ENCODE measurements at places on chromosomes 2 and 18.

DNA sequence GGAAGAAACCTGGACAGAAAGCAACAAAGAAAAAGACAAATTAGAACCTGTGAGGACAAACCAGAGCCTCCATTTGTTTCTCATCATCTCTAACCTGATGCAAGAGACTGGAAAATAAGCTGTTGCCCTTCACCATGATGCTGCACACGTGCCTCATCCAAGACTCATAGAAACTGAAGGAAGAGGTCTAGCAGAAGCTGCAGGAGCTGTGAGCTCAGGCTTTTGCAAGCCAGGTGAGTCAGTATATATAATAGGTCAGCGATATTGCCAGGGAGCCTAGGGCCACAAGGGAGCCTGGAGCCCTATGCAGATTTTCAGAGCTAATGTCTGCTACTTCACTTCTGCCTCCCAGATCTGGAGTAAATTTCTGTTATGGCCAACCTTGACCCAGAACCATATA is 163.1 kb downstream of the LNPK start:
- DNase-seq, result no peak

- no peak for DNase-seq
These were observed 15.9 kb downstream of the LTBP1 start for GRCh38 chr2:32962690-32963089.

DNA sequence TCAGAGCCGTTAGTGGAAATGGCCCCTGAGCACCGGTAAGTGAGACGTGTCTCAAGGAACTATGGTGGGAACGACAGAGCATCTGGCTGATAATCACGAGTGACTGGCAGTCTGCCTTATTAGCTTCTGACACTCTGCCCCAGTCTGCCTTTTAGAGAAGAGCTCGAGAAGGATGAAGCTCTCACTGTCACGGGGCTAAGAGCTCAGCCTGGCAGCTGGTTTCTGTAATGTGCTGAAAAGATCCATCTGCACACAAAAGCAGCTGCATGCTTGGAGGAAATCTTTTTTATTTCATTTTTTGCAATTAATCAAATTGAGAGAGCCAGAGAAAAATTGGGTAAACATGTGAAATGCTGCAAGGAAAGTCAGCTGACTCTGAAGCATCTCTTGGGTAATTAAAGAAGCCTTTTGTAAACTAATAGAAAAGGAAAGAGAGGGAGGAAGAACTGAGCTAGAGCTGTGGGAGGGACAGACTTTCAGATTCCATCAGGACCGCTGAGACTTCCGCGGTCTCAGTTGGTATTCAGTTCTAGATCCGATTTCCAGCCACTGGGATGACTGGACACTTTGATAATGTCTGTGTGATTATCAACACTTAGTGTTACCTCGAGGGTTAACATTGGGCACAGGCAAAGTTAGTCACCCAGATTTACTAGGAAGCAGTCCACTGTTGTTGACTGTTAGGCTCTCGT is 24.4 kb downstream of the MBP start:
- peak; percentile 72 for DNase-seq

- no peak for DNase-seq
These were observed 94.6 kb downstream of the TGIF1 start for GRCh38 chr18:3544537-3544936.

- DNase-seq, result peak; percentile 36
These were observed 312.9 kb downstream of the PRKCE start for GRCh38 chr2:45964223-45964841.

GRCh38 chr2:239152916-239153305 is 247.9 kb downstream of the HDAC4 start:
- DNase-seq, result no peak

GRCh38 chr2:64914735-64915509 is 74.3 kb upstream of the SLC1A4 start:
- no peak for DNase-seq

DNA sequence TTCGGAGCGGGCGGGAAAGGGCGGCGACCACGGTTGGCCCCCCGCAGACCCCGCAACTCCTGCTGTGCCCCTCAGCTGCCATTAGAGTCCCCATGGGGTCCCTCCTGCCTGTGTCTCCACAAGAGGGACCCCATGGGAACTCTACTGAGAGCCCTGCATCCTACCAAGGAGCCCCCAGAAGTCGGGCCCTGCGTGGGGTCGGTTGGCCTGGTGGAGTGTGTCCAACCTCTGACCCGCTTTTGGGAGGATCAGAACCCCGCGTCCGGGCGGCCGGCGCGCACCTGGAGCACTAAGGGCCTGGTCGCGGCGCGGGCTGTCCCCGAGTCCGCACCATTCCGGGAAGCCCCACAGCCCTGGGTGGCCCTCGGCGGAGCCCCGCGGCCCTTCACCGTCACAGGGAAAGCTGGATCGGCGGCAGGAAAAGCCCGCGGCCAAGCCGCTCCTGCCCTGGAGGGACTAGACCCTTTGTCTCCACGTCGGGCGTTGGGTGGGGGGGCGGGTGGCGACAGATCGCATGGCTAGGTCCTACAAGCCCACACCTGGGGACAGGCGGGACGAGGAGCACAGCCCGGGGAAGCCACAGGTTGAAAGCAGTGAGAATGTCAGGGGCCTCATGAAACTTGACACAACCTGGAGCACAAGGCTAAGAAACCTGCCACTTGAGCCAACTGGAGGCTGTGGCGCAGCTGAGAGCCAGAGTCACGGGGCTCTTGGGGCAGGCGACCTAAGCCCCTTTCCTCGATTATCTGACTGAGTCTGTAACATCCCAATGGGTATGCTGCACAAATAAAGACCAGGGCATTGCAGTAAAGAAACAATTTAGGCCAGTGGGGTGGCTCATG is 11.2 kb upstream of the CXXC1 start:
- DNase-seq, result no peak

DNA sequence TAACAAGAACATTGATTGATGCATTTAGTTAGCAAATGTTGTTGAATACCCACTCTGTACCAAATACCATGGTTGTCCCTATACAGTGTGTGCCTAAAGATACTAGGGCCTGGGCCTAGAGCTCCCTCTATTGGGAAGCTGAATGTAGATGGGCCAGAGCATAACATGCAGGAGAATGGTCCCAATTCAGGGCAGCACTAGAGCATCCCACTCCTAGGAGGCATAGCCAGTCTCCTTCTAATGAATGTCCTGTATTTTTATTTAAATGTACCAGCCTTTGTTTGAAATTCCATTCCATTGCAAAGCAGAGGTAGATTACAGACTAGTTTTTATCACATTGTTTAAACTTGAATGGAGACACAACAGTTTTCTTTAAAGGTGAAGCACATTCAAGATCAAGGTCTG is 90.6 kb downstream of the FEZ2 start:
- DNase-seq, result no peak

DNA sequence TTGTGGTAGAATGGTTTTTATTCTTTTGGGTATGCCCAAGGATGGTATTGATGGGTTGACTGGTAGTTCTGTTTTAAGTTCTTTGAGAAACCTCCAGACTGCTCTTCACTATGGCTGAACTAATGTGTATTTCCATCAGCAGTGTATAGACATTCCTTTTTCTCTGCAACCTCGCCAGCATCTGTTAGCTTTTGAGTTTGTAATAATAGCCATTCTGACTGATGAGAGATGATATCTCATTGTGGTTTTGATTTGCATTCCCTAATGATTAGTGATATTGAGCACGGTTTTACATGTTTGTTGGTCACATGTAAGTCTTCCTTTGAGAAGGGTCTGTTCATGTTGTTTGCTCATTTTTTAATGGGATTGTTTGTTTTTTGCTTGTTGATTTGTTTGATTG is 1348.7 kb upstream of the NXPH2 start:
- DNase-seq, result no peak

DNA sequence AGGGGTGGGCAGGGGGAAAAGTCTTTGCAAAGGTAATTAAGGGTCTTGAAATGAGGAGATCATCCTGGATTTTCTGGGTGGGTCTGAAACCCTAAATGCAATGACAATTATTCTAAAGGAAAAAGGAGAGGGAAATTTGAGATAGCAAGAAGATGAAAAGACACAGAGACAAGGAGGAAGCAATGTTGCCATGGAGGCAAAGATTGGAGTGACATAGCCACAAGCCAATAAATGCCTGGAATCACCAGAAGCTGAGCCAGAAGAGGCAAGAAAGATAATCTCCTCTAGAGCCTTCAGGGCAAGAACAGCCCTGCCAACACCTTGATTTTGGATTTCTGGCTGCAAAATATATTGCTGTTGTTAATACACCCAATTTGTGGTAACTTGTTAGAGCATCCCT is 1246.3 kb upstream of the PIK3C3 start:
- no peak for DNase-seq

DNA sequence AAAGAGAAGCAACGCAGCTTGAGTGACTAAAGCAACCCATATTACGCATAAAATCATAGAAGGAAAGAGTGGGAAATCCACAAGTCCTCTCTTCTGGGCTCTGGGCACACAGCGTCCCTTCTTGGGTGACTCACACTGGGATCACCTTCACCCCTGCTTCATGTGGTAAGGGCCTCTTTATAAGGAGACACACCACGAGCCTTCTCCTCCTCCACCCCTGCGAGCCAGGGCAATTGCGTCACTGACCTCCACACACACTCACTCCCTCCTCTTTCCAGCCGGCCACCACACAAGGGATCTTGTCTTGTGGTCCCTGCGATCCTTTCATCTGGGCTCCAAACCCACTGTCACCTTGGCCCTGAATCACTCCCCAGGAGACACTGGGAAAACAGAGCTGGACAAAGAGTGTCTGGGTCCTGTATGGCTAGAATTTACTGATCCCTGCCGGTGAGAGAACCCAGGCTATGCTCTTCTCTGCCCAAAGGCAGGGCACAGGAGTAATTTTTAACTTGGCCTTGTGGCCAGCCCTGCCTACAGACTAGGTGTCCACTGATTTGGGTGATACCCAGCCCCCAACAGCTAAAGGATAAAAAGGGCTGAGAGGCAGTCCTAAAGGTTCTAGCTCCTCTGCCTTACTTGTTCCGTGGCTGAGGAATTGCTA is 35.3 kb downstream of the NHEJ1 start:
- no peak for DNase-seq

All from AG04449 (cell line).